ENCODE measurements at places on chromosomes 5 and 9.

DNA sequence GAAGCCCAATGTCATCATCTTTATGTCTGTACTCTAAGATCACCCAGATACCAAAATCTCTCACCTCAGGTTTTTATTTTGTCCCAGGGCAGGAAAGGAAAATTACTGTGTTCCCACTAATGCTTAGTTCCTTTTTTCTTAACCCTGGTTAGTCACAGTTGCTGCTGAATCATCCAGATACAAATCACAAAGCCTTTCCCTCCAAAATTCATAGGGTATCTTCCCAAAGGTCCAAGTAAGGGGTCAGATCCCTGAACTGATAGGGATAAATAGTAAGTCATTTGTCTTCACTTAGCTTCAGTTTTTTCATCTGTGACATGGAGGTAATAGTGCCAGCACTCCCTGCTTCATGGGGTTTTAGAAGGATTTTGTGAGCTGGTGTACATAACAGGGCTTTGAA is 2.2 kb downstream of the PLCXD3 start:
- no peak for DNase-seq

DNA sequence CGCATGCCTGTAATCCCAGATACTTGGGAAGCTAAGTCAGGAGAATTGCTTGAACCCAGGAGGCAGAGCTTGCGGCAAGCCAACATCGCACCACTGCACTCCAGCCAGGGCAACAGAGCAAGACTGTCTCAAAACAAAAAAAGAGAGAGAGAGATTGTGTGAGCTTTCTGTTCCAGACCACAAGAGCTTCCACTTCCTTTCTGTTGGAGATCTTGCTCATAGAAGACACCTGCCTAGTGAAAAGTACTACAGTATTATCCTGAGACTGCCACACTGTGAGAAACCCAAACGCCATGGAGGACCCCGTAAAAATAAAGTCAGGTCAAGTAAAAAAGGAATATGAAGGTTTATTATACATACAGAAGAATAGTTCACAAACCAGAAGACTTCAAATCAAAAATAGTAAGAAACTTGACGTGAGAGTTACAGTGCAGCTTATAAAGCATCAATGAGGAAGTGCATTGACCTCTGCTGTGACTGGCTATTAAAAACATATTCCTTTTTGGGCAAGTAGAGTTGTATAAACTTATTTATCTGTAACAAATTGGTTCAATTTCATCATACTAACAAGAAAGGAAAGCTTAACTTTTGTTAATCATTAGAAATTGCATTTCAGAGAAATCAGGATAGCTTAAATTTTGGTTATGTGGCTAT is 4.3 kb upstream of the EMB start:
- DNase-seq, result no peak

GRCh38 chr9:122333169-122333808 is 37.5 kb upstream of the PTGS1 start:
- DNase-seq, result no peak

- DNase-seq, result no peak
Observed at GRCh38 chr5:83011985-83012384, 65.2 kb downstream of the TMEM167A start.

- no peak for DNase-seq
Observed at GRCh38 chr5:119009131-119009530, 20.8 kb upstream of the DTWD2 start.

GRCh38 chr5:109316634-109317033 is 93.1 kb downstream of the PJA2 start:
- no peak for DNase-seq

DNA sequence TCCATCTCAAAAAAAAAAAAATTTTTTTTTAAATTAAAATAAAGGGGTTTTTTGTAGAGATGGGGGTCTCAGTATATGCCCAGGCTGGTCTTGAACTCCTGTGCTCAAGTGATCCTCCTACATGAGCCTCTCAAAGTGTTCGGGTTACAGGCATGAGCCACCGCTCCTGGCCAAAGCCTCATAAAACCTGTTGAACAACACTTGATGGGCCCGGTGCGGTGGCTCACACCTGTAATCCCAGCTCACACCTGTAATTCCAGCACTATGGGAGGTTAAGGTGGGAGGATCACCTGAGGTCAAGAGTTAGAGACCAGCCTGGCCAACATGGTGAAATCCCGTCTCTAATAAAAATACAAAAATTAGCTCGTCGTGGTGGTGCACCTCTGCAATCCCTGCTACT is 7.7 kb upstream of the NPM1 start:
- DNase-seq, result no peak

DNA sequence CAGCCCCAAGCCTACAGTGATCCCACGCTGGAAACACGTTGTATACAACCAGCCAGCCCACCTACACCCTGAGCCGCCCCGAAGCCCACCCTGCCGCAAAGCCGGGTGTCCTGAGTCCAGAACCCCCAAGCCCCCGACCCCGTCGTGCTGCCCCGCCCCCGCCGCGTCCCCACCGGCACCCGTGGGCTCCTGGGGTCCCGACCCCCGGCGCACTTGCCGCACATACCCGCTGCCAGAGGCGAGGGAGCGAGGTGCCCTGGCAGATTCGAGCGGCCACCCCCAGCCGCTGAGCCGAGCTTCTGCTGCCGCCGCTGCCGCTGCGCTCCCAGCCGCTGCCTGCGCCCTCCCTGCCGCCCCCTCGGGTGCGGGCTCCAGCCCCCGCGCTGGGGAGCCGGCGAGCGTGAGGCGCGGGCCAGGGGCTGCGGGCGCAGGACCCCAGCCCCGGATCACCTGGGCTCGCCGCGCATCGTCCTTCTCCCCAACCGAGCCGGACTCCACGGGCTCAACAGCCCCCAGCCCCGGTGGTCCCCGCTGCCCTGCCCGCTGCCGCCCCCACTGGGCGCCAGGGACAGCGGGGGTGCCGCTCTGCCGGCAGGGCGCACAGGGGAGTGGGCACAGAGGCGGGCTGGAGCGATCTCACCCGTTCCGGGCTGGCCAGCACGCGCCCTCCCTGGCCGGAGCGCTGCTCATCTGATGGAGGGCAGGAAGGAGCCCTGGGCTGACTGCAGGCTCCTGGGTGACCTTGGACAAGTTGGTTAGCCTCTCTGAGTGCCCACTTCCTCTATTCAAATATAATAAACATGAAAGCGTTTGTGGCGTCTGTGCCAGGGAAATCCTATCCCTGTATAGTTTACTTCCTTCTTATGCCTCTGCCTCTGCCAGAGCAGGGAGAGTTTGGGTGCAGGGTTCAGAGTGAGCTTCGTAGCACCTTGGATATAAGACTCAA is at the start of gene HTR4:
Gene HTR4 (minus strand): TSS at position 692 of the 946 bp plus-strand sequence. CDS start 17,513 bp downstream, outside the sequence.
- DNase-seq, result no peak

- DNase-seq, result no peak
Observed at GRCh38 chr9:137227853-137228505, 677 bp downstream of the RNF224 start.

- no peak for DNase-seq
Observed at GRCh38 chr9:125492719-125493118, 214.3 kb downstream of the MAPKAP1 start.

GRCh38 chr9:130806327-130806716 is 28.7 kb upstream of the ABL1 start:
- no peak for DNase-seq

All from NCI-H1694 (cell line).